ENCODE measurements at places on chromosomes 3 and 15. TPM values are rescaled to one million over a fixed set of nuclear protein-coding genes. Genes with fewer than 3 reads are reported as not detected.
A peak's percentile ranks its signal among the peaks of the same experiment; 100 is the strongest.

DNA sequence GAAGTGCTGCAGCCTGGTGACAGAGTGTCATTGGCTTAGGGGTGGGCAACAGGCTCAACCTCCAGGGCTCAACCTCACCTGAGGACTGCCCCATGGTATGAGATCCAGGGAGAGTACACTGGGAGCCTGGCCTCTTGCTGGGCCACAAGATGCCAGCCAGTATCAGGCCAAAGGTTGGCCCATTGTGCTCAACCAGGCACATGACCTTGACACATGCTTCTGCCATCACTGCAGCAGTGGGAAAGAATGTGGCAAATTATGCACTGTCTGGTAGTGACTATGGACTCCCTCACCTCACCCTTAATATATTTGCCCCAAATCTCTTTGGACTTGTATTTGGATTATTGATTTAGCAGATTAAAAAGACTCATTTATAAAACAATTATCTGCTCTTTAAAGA lies 233.9 kb upstream of the GOLGA6L4 start:
- DNase-seq: no peak

DNA sequence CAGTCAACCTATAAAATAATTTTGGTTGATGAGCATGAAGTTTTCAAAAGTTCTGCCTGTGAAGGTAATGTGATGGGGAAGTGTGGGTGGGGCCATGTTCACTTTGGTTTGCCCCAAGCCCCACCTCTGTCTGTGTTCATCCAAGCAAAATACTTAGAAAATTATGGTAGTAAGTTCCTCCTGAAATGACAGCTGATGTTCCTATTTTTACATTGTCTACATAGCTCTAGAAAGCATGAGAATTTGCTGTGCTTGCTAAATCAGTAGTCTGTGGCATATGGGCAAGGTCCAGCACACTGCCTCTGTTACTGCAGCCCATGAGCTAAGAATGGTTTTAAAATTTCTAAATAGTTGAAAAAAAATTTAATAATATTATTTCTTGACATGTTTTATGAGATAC lies 21.9 kb upstream of the CP start:
- DNase-seq: no peak

The MYRIP gene
- total RNA-seq: not detected

- peak; percentile 79 for DNase-seq
Observed at GRCh38 chr3:159813822-159814531, 174.7 kb upstream of the IL12A start.

- DNase-seq: peak; percentile 47
Observed at GRCh38 chr3:50503504-50504342, at the start of gene CACNA2D2. Gene CACNA2D2, minus strand, starts transcription at chr3:50503634. Its CDS starts 211 bp downstream, at chr3:50503423.

DNA sequence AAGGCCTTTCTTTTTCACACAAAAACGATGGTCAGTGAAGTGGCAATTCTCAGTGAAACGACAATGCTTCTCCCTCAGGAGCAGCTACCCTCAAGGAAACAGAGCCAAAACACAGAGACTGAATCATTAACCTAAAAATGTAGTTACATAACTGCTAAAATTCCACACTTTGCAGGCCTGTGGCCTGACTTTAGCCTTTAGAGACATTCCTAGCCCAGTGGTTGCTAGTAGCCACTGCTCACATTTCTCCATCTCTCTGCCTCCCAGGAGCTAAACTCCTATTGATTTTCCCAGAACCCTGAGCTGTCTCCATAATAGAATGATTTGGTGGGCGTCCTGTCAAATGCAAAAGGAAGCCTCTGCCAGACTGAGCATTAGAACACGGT lies 630.1 kb upstream of the KCNMB2 start:
- DNase-seq: peak; percentile 67

The KLHL40 gene
- not detected for total RNA-seq

- DNase-seq: no peak
Observed at GRCh38 chr3:148146947-148147826, 550.5 kb upstream of the AGTR1 start.

The ZNF860 gene
- 2.6 TPM for total RNA-seq

GRCh38 chr15:42038401-42038800 lies 17.6 kb upstream of the PLA2G4E start:
- DNase-seq: no peak

GRCh38 chr3:54232618-54233017 lies 110.3 kb downstream of the CACNA2D3 start:
- DNase-seq: no peak

The SLCO2A1 gene
- 0.70 TPM for total RNA-seq

The PLSCR2 gene
- not detected for total RNA-seq

- DNase-seq: peak; percentile 13
Observed at GRCh38 chr3:94162700-94163099, 99.8 kb downstream of the NSUN3 start.

DNA sequence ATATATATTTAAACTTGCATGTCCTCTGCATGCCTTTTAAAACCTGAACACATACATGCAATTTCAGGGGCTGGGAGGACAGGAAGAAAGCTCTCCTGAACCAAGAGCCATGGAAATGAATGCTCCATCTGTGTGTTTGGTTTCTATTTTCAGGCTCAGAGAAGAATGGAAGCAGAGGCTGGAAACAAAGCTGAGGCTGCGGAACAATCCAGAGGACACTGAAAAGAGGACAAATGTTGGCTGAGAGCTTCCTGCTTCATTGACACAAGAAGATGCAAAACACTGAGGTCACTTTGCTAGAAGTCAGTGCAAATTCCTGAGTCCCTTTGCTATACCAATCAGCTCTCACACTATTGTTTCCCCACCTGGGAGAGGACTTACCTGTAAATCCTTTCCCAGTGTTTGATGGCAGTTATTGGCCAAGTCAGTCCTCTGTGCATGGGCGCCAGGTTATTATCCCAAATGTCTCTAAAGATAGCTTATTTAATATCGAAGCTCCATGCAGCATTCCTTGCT lies 12.7 kb downstream of the FAM240A start:
- no peak for DNase-seq

GRCh38 chr3:122671553-122671952 lies 9.1 kb upstream of the PARP14 start:
- DNase-seq: no peak

GRCh38 chr3:180911876-180912303 lies 580 bp upstream of the FXR1 start:
- DNase-seq: no peak

DNA sequence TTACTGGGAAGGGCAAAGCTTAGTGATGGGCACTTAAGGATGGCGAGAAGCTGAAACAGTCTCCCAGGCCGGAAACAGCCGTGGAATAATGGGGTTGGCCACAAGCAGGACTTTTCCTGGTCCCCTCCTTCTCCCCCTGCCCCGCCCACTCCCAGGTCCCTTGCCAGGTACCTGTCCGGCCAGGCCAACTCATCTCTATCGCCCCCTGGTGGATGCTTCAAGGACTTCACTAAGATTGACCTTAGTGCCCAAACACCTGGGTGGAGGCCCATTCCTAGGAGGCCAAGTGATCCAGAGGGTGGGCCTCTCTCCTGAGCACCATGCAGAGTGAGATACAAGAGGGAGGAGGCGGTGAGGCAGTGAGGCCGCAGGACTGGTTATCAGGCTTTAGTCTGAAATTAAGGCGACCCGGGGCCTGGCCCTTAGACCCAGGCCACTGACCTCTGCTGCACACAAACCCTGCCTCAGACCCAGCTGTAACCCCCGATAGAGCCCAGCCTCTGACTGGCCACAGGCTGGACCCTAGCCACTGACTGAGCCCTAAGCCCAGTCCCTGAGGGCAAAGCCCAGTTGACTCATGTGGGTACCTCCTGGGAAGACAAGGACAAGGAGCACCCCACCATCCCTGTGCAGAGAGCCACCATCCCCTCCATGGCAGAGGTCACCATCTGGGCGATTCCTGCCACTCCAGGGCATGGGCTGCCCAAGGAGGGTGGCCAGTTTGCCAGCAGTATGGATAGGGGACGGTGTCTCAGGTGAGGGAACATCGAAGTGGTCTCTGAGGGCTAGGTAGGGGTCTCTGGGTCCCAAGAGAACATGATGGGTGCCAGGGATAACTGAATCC lies 37.6 kb downstream of the VIPR1 start:
- peak; percentile 71 for DNase-seq

The OR5K2 gene
- not detected for total RNA-seq

The CLDN18 gene
- total RNA-seq: not detected

- DNase-seq: no peak
Observed at GRCh38 chr3:65875393-65876027, 163.2 kb downstream of the MAGI1 start.

The CPEB1 gene
- not detected for total RNA-seq

Measured in PC-9 (cell line).